Epithelial cell of umbilical artery (primary cell): ENCODE measurements at places on chromosomes 3 and 15. TPM values are rescaled to one million over a fixed set of nuclear protein-coding genes. Genes with fewer than 3 reads are reported as not detected.

WNT7A gene
- total RNA-seq, result not detected in 2 replicates

SMCO1 gene
- under 0.01 TPM in 1 of 2 replicates, not detected in the other for total RNA-seq

EBLN2 gene
- total RNA-seq, result 2.9 and 10.0 TPM in 2 replicates

HRG gene
- total RNA-seq, result not detected in 2 replicates

GNAT1 gene
- total RNA-seq, result not detected in 2 replicates

GOLGA8T gene
- under 0.01 and 0.15 TPM in 2 replicates for total RNA-seq

TMEM207 gene
- not detected in 2 replicates for total RNA-seq

SCN5A gene
- 4.9 and 5.2 TPM in 2 replicates for total RNA-seq

NOX5 gene
- not detected in 2 replicates for total RNA-seq

ANKUB1 gene
- 0.32 TPM in 1 of 2 replicates, not detected in the other for total RNA-seq

BCHE gene
- 12.0 and 36.5 TPM in 2 replicates for total RNA-seq

SI gene
- not detected in 2 replicates for total RNA-seq

ZNF654 gene
- 14.6 and 19.6 TPM in 2 replicates for total RNA-seq
